ENCODE measurements at places on chromosomes 1 and 21.

DNA sequence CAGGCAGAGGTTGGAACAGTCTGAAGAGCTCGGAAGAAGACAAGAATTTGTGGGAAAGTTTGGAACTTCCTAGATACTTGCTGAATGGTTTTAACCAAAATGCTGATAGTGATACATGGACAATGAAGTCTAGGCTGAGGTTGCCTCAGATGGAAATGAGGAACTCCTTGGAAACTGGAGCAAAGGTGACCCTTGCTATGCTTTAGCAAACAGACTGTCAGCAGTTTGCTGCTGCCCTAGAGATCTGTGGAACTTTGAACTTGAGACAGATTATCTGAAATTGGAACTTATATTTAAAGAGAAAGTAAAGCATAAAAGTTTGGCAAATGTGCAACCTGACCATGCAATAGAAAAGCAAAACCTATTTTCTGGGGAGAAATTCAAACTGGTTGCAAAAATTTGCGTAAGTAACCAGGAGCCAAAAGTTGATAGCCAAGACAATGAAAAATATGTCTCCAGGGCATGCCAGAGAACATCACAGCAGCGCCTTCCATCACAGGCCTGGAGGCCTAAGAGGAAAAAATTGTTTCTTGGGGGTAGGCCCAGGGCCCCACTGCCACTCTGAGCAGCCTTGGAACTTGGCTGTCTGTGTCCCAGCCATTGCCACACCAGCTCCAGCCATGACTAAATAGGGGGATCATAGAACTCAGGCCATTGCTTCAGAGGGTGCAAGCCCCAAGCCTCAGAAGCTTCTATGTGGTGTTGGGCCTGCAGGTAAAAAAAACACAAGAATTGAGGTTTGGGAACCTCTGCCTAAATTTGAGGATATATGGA lies 675.3 kb downstream of the LTN1 start:
- DNase-seq: no peak

- no peak for DNase-seq
Measured at GRCh38 chr1:37420456-37420855, 53.9 kb upstream of the ZC3H12A start.

DNA sequence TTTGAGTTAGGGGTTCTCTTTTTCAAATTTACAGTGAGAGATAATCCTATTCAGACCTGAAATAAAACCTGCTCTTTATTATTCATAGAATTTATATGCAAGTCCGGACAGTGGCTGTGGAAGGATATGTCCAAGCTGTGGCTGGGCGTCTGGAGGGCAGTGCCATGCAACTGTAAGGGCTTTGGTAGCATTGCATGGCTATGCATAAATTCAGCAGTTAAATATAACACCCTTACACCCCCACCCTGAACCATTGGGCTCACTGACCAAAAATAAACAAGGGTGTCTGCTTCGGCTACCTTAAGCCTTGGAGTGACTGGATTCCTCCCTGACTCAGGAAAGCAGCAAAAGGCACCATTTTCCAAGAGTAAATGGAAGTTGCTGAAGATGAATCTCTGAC lies 5.4 kb downstream of the CHTOP start:
- DNase-seq: no peak

- no peak for DNase-seq
Measured at GRCh38 chr1:72006092-72006491, 276.2 kb downstream of the NEGR1 start.

- DNase-seq: no peak
Measured at GRCh38 chr1:44267438-44267837, 54.2 kb downstream of the DMAP1 start.
